ENCODE measurements at places on chromosomes 5 and 9.

DNA sequence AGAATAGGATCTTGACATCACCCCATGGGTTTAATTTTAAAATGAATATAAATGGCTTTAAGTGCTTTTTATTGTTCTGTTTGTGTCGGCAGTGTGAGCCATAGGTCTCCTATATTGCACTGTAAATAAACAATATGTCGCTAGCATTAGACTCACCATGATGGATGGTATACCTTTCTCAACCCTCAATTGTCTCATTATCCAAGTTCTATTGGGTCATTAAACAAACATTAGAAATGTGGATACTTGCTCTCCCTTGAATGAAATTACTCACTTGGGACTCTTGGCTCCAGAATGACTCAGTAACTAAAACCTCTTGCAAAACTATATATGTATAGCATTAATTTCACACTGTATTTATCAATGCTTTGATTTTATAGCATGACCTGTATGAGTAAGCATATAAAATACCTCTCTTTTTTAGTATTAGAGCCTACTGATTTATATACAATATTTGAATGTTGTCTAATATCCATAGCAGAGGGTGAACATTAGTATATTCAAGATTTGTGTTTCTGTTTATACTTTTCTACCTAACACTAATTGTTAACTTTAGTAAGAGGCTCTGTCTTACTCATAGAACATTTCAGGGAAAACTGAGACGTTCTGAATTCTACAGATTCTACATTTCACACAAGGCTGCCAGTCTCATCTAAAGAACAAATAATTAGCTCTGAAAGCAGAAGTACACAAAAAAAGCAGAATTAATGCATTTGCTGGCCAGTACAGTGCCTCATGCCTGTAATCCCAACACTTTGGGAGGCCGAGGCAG lies 303.8 kb upstream of the PRR16 start:
- no peak for DNase-seq

GRCh38 chr5:87141544-87141943 lies 126.1 kb upstream of the RASA1 start:
- no peak for DNase-seq

DNA sequence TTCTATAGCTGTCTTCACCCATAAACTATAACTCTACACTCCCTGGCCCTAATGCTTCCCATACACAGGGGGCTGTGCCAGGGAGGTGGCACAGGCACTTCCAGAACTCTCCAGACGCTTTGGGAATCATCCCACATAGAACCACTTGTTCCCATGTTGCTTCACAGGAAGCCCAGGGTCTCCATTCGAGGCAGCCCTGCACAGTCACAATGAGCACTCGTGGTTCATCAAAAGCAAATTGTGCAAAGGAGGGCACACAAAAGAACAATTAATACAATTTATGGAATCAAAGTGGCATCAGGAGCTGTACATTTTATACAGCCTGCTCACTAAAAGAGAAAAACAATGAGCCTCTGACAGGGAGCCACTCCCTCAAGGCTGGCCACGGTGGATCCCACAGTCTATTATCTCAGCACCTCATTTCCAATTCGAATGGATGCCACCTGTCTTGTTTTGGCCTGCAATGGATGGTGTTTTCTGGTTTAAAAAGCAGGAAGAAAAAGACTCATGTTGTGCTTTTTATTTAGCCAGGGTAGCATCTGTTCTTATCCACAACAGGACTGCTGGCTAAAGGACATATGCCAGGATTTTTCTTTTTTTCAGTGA lies 354.8 kb downstream of the ENC1 start:
- DNase-seq = no peak

DNA sequence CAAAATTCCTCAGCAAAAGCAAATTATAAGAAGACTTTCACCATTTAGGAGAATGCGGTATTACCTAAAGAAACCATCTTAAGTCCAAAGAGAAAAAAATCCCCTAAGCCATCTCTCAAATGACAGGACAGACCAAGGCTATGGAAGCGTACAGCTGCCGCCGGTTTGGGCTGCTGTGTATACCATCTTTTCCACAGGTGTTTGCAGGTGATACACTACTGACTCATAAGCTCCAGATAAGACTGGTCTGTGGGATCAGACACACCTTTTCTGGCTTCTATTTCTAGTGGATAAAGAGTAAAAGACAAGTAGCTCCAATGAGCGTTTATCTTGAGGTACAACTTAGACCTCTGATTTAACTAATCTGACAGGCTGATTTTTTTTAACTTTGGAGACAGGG lies 7.7 kb downstream of the CDKN2AIPNL start:
- DNase-seq = no peak

DNA sequence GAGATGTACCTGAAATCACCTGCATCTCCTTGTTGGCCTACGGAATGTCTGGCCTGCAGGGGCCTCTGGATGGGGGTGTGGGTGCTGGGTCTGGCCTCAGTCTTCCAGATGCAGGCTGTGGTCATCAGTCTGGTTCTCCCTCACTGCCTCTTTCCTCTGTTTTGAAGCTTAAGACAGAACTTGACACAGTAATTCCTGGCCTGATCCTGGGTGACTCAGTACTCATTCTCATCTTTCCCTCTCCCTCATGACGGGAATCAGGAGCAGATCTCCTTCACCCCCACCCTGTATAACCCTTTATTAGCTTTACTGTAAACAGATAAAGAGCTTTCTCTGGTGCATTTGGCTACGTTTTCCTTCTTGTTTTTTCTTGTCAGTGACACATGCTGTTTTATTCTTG lies 89.3 kb upstream of the ADAMTS16 start:
- no peak for DNase-seq

DNA sequence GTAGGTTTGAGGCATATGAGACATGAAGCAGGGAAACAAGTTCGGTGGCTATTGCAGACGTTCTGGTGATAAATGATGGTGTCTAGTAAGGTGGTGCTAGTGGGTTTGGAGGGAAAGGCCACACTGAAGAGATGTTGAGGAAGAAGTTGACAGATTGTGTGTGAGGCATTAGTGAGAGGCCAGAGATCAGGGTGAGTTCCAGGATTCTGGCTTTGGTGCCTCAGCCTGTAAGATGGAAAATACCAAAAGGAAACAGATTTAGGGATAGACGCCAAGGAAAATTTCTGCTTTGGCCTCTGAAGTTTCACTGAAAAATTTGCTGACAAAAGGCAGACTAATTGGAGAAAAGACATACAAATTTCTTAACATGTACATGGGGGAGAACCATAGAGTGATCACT lies 6.4 kb upstream of the PAIP1 start:
- DNase-seq = no peak

DNA sequence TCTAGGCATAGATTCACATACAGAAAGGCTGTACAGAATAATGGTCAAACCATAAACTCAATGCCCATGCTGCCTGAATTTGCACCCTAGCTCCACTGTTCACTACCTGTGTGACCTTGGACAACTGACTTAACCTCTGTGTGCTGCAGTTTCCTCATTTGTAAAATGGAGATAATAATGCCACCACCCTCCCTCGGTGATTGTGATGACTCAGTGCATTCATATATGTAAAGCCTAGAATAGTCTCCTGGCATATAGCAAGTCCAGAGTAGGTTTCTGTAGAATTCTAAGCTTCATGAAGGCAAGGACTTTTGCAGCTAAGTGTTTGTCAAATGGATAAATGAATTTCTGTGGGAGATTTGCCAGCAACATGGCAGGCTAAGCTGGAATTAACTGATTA lies 297.8 kb upstream of the NR4A3 start:
- DNase-seq = no peak

- peak; percentile 80 for DNase-seq
Observed at GRCh38 chr5:95960667-95961616, 709 bp downstream of the ELL2 start.

GRCh38 chr5:170132269-170132975 lies 26.7 kb downstream of the FOXI1 start:
- DNase-seq = peak; percentile 33

DNA sequence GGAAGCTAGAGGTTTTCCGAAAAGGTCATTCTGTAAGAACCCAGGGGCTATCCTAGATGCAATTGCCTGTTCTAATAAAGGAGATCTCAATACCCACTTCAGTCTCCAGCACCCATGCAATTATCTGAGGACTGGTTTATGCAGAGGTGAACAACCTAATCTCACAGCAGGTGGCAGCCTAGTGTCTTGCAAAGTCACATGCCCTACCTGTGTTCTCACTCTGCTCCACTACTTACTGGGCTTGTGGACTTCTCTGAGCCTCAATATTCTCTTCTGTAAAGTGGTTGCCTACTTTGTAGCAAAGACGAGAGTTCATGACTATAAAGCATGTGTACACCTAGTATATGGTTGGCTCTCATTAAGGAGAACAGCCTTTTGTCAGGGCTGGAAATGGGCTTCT lies 21.0 kb upstream of the ALDH1B1 start:
- peak; percentile 39 for DNase-seq

DNA sequence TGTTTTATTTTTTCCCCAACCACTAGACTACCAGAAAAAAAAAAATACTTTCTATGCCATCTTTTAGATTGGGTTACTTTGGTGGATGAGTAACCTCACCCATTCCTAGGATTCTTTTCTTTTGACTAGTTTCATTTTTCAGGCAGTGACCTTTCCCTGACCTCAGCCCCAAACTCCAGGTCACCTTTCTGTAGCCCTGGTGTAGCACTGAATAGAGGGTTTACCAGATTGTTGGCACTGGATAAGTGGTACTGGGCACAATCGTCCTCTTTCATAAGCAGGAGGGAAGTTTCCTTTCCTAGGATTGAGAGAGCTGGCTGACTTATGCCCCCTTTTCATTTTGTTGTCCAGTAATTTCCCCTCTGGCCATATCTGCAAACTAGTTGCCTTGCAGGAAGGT lies 169.4 kb upstream of the TMEM161B start:
- DNase-seq = peak; percentile 80

DNA sequence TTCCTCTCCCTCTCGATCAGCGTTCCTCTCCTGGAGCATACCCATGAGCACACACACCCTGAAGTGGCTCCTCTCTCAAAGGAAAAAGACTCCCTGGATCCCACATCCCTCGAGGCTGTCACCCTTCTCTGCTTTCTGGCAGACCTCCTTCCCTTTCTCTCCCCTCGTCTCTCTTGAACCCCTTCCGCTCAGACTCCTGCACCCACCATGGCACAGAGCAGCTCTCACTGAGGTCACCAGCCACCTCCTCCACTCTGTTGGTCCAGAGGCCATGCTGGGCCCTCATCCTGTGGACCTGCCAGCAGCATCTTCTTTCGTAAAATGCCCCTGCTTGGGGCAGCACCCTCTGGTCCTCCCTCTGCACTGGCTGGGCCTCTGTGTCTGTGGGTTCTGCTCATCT lies 5.7 kb downstream of the B4GALT7 start:
- no peak for DNase-seq

DNA sequence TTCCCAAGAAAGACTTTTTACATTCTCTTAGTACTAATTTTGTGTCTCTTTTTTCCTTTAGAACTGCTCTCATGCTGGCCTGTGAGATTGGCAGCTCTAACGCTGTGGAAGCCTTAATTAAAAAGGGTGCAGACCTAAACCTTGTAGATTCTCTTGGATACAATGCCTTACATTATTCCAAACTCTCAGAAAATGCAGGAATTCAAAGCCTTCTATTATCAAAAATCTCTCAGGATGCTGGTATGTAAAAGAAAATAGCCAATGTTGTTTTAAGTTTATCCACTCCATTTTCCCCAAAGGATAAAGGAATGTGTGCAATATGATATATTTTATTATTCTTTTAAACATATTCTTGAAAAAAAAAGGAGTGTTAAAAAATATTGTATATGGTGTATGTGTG lies 27.3 kb upstream of the TTC23L start:
- no peak for DNase-seq

DNA sequence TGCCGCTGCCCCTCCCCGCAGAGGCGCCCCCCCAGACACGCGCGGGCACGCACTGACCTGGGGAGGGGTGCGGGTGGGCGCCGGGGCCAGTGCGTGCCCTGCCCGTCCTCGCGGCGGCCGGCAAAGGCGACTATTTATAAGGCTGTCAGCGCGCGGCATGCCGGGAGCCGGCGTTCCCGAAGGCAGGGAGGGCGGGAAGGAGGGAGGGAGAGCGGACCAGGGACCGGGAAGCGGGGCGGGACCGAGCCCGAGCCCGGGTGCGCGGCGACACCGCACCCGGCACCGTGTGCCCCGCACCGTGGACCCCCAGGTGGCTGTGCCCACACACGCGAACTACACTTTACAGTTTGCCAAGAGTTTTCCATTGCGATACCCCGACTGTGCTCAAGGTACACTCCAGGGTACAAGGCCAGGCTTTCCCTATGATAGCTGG lies at the start of gene AK1:
Gene AK1, minus strand, starts transcription at position 110 of the 433 bp plus-strand sequence. CDS start 3,058 bp downstream, outside the sequence.
- peak; percentile 60 for DNase-seq

- no peak for DNase-seq
Observed at GRCh38 chr9:119905724-119906123, 536.5 kb upstream of the BRINP1 start.

- DNase-seq = no peak
Observed at GRCh38 chr9:87478226-87478992, 19.3 kb upstream of the DAPK1 start.

- peak; percentile 42 for DNase-seq
Observed at GRCh38 chr9:79129865-79130480, 441.8 kb upstream of the TLE4 start.

DNA sequence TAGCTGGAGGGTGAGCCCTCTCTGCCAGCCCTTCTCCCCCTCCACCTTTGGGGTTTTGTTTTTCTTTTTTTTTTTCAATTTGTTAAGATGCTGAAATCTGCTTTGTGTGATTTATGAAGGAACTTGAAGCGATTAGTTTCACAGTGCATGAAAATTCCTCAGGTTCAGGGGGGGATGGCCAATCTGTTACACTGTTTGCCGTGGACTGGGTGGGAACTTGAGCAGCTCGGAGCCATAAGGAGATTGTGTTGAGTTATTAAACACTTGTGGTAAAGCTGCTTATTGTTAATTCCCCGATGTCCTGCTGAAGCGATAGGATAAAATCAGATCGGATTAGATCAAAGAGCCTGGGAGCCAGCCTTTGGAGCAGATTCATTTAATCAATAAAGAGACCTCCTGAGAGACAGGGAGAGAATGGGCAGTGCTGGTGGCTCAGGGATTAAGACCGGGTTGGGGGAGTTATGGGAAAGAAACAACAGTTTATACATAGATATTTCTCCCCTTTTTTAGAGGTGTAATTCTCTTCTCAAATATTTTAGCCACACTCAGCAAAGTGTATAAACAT lies 105.8 kb upstream of the SPATA31D4 start:
- DNase-seq = no peak

- no peak for DNase-seq
Observed at GRCh38 chr9:35198191-35198590, 36.4 kb downstream of the UNC13B start.

GRCh38 chr9:115107701-115108100 lies 10.3 kb downstream of the TNC start:
- DNase-seq = no peak

GRCh38 chr5:158531860-158532259 lies 567.9 kb downstream of the EBF1 start:
- no peak for DNase-seq

- peak; percentile 55 for DNase-seq
Observed at GRCh38 chr5:10524376-10525123, 39.3 kb upstream of the ANKRD33B start.

DNA sequence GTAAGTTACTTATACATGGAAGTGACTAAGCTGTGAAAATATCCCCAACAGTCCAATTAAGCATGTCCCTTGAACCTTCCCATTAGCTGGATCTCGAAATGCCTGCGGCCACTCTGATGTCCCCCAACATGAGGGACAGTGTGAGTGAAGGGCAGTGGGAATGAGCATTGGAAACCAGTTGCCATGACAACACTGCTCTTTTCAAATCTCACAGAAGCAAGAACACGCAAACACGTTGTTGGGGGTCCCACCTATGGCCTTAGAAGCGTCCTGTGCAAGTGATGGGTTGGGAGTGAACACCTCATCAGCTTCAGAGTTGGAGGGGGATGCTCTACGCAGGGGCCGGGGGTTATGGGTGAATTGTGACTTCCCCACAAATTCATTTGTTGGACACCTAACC lies 205.9 kb downstream of the NXNL2 start:
- DNase-seq = no peak

Measured in ACHN (cell line).